Aorta (tissue), 5 donors: ENCODE measurements at places on chromosomes 3 and 15. TPM values are rescaled to one million over a fixed set of nuclear protein-coding genes. Genes with fewer than 3 reads are reported as not detected.

- no peak for DNase-seq
These were observed 292.5 kb downstream of the CHST2 start for GRCh38 chr3:143412084-143412483.

- no peak for DNase-seq
These were observed 60.5 kb upstream of the KLF13 start for GRCh38 chr15:31265871-31266711.

GRCh38 chr15:53454843-53455721 is 304.4 kb downstream of the WDR72 start:
- DNase-seq: no peak

DNA sequence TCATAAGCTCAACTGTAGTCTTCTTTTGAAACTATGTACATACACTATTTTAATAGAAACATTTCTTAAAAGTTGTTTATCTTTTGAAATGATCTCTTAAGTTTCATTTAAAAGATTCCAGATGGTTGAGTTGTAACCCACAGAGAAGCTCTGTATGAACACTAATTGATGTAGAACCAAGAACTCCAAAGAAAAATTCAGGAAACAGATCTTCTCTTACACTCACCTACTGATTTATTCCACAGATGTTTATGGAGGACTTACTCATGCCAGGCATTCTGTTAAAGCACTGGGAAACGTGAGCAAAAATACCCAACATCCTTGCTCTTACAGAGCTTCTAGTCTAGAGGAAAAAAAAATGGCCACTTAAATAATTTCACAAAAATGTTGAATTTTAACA is 551.1 kb downstream of the NAALADL2 start:
- DNase-seq: no peak

GRCh38 chr3:137930976-137931375 is 79.0 kb upstream of the CLDN18 start:
- DNase-seq: no peak

GRCh38 chr15:50979041-50979440 is 70.6 kb downstream of the AP4E1 start:
- no peak for DNase-seq

DNA sequence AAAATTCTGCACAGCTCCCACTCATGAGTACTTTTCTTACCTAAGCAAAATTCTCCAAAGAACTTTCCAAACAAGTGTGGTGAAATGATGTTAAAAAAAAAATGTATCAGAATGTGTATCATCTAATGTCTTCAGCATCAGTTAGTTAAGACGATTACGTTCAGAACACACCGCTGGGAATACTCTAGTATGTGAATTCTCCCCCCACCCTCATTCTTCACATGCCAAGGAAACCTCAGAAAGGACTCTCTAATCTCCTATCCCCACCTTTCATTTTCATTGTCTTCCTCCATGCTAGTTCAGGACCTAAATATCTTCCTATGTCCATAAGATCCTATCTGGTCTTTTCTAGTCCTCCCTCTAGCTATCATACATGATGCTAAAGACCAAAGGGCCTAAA is 457.4 kb downstream of the SHQ1 start:
- DNase-seq: no peak

GRCh38 chr3:71673486-71673885 is 51.7 kb downstream of the EIF4E3 start:
- no peak for DNase-seq

- no peak for DNase-seq
These were observed 94.8 kb downstream of the CADM2 start for GRCh38 chr3:85053626-85054025.

GRCh38 chr3:109432833-109433232 is 95.5 kb upstream of the DPPA4 start:
- DNase-seq: no peak

DNA sequence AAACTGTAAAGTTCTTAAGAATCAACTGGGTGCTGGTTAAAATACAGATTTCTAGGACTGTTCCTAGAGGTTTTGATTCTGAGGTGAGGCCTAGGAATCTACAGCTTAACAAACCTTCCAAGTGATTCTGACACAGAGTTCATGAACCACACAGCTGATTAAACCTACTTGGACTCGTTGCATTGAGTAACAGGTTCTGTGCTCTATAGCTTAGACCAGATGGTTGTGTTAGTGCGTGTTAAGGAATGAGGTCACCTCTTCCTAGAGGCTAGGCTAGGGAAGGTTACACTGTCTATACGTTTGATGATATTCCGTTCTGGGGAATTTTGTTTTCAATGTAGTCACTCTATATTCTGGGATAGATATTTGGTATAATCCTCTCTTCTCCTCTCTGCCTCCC is 21.9 kb downstream of the EID1 start:
- DNase-seq: no peak

GRCh38 chr3:126179825-126180476 is 435 bp downstream of the ALDH1L1 start:
- peak; percentile 89 for DNase-seq

GRCh38 chr15:47688573-47689086 is 28.7 kb upstream of the SEMA6D start:
- no peak for DNase-seq

- DNase-seq: no peak
These were observed 9.0 kb upstream of the KLF13 start for GRCh38 chr15:31317421-31318327.

GRCh38 chr3:132549890-132550578 is 47.0 kb upstream of the ACKR4 start:
- DNase-seq: no peak

DNA sequence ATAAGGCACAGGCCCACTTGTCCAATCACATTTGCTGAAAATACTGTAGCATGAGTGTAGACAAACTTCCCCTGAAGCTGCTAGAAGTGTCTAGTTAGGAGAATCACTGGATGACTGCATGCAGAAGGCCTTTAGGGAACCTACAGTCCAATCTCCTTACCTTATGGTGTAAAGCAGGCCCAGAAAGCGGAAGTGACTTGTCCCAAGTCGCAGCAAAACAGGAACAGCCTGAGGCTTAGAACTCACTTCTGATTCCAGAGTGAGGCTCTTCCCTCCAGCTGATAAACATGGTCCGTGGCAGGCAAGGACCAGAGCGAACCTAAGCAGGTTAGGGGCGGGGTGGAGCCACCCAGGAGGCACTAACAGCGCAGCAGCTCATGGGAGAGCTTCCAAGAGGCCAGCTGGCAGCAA is 2.5 kb downstream of the GRAMD2A start:
- DNase-seq: no peak

DNA sequence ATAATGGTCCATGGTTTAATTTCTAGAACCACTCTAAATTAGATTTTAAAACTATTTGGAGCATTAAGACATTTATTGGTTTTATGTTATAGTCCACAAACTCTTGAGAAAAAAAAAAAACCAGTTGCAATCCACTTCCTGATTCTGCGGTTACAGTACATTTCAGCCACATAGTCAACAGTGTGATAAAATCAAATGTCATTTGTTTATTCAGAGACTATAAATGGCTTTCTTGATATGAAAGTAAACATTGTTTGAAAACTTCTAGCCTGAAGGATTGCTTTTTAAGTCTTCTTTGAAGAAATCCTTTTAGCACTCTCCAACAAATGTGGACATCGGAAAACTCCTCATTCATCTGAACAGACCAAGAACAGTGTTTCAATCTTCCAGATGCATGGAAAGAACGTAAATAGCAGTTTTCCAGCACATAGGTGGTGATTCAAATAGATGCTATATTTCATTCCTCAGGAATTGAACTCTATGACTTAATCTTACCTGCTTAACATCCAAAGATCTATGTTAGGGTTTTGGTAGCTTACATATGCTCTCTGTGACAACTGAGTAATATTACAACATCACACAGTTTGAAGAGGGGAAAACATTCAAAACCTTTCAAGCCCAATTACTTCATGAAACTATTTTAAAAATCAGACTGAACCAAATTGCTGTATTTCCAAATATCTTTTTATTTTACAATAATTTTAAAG is 87.8 kb upstream of the UBE2E2 start:
- DNase-seq: no peak

DNA sequence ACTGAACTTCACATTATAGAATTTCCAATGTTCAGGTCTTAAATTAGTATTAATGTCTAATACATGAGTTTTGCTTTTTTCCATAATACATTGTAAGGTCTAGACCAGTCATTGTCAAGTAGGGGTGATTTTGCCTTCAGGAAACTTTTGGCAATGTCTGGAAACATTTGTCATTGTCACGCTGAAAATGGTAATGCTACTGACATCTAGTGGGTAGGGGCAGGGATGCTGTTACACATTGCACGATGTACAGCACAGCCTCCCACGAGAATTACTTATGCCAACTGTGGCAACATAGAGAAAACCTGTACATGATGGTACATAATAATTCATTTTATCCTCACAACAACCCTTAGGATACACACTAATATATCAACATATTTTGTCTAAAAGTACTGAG is 384.1 kb downstream of the CADM2 start:
- DNase-seq: no peak

DNA sequence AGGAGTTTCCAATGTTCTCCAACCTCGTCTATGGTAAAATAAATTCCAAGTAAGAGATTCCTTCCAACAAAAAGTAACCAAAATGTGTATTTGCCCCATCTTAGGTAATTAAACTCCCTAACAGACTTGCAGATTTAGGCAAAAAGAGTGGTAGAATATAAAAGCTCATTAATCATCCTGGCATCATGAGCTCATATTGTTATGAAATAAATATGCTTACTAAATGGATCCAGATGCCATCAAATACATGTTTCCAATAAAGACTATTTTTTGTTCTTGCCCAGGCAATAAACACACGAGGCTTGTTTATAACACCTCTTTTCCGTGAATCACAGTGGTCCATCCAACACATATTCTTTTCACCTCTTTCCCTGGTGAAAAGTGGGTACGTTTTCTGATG is 189.4 kb downstream of the THSD4 start:
- DNase-seq: no peak

GRCh38 chr15:78244101-78244500 is 9.7 kb upstream of the ACSBG1 start:
- DNase-seq: no peak

GRCh38 chr3:140610544-140610943 is 67.3 kb upstream of the TRIM42 start:
- no peak for DNase-seq

DNA sequence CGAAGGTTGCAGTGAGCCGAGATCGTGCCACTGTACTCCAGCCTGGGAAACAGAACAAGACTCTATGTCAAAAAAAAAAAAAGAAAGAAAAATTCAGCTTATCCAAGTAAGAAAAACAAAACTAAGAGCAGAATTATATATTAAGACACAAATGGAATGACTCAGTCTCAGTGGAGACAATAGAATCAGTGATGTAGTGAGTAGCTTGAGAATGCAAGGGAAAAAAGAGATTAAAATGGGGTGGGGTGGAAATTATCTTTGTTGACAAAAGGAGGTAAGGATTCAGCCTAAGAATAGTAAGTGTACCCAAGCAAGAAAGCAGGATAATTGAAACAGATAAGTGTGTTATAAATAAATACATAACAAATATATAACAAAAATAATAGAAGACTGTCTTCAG is 70.7 kb downstream of the BLM start:
- no peak for DNase-seq

GRCh38 chr3:10400050-10400748 is 79.3 kb upstream of the SEC13 start:
- DNase-seq: no peak

- DNase-seq: no peak
These were observed 56.8 kb downstream of the ITGA11 start for GRCh38 chr15:68375191-68375631.

TGM5 gene
- not detected for total RNA-seq

GRK7 gene
- not detected for total RNA-seq

RLBP1 gene
- not detected for total RNA-seq

SLC9A9 gene
- 45.8 TPM for total RNA-seq

ALPK3 gene
- total RNA-seq: 86.8 TPM

ROPN1 gene
- not detected for total RNA-seq

CCR9 gene
- not detected for total RNA-seq

SCN11A gene
- total RNA-seq: 0.93 TPM

TTC23 gene
- 28.2 TPM for total RNA-seq

COL6A5 gene
- total RNA-seq: not detected
